ENCODE measurements at places on chromosomes 2 and 18.

DNA sequence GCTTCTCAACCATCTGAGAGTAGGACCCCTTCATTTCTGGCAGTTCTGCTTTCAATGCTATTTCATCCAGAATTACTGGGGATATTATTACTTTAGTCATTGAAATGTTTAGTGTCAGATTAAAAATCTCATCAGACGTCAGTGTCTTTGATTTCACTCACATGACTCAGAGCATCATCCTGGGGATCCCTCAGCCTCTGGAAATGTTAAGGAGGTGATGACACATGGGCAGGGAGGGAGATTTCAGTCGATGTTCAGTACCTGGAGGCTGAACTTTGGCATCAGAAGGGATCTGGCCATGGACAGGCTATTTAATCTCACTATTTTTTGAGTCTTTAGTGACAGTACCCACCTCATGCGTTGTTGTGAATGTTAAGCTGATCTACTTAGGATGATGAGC, 39.1 kb downstream of the OSBPL6 start:
- DNase-seq = no peak

- peak; percentile 45 for DNase-seq
Observed at GRCh38 chr2:61658841-61659780, 121.0 kb upstream of the XPO1 start.

- DNase-seq = no peak
Observed at GRCh38 chr2:216716109-216716508, 20.8 kb upstream of the IGFBP5 start.

- DNase-seq = no peak
Observed at GRCh38 chr2:196247114-196247975, 76.0 kb upstream of the STK17B start.

DNA sequence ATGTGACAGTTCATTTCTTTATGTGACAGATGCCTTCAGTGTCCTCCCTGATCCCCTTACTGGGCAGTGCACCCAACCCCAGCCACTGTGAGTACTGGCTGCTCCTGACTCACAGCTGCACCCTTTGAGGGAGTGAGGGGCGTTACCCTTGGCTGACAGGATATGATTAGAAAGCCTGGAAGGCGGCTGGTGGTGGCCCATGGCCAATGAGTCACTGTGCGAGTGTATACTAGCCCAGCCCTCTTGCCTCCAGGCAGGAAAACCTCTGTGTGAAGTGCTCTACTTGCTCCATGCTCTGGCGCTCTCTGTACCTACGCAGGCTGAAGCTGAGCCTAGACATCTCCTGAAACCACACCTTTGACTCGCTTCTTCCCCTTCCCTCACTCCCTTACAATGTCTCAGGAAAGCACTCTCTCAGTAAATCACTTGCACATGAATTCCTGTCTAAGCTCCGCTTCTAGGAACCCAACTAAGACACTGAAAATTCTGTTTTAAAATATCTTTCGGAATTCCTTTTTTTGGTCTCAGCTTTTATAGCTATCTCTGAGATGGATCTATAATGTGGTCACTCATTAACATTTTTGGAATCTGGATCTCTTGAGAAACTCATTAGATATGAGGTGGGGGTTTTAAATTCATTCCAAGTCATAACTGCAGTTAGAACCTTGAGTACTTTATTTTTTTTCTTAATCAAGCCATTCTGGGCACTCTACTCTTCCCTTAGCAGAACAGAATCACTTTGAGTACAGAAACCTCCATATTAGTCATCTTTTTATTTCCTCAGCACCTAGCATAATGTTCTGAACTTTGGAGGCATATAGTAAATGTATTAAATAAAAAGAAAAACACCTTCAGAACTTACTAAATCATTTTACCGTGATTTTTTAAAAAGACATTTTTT, 25.3 kb upstream of the STAM2 start:
- DNase-seq = no peak
